ENCODE measurements at places on chromosomes 2 and 18. TPM values are rescaled to one million over a fixed set of nuclear protein-coding genes. Genes with fewer than 3 reads are reported as not detected.

The SCN3A gene
- total RNA-seq, result 2.6 TPM

GRCh38 chr2:167935803-167936110, 311.6 kb downstream of the STK39 start:
- DNase-seq, result no peak

GRCh38 chr2:53202063-53202462, 565.5 kb upstream of the CHAC2 start:
- no peak for DNase-seq

DNA sequence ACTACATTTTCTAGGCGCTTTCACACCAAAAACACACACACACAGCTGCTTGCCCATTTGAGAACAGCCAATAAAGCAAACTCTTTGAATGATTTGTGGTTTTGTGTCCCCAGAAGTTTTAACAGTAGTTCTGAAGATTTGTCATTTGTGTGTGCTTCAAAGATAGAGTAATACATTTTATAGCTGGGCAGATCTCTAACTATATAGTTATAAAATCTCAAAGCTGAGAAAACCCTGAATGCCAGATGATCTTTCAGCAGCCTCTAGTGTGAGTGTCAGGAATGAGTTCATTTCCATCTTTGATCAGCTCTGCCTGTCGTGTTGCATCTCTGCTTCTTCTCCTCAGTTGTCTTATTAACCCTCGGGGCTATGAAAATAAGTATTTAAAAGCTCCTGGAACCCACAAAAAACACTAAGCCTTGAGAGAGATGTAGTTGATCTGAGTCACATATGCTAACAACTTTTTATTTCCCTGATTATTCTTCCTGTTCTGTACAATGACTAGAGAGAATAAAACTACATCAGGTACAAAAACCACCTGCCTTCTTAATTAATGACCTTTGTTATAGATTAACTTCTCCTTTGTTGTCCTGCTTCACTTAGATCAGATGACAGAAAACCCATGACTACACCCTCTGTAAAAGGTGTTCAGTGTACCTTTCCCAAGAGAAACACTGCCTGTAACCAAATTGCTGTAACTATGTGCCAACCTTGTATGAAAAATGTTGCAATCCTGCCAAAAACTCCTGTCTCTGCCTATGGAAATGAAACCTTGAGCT, 30.0 kb upstream of the SLC3A1 start:
- no peak for DNase-seq

DNA sequence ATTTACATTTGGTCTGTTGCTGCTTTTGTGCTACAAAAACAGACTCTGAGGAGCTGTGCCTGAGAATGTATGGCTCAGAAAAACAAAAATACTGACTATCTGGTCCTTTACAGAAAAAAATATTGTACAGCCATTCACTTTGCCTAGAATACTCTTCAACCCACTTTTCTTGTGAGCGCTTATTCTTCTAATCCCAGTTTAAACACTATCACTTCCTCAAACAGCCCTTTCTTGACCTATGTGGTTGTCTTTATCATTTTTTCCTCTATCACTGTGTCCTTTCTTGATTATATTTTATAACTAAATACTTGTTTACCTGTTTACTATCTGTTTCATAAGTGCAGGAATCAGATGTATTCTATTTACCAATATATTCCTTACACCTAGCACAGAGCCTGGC, 33.5 kb downstream of the CUL3 start:
- DNase-seq, result no peak

Measured in activated B cell treated with CpG ODN at 0.5 μM for 24 hours (primary cell).